ENCODE measurements at places on chromosomes 2 and 18.

DNA sequence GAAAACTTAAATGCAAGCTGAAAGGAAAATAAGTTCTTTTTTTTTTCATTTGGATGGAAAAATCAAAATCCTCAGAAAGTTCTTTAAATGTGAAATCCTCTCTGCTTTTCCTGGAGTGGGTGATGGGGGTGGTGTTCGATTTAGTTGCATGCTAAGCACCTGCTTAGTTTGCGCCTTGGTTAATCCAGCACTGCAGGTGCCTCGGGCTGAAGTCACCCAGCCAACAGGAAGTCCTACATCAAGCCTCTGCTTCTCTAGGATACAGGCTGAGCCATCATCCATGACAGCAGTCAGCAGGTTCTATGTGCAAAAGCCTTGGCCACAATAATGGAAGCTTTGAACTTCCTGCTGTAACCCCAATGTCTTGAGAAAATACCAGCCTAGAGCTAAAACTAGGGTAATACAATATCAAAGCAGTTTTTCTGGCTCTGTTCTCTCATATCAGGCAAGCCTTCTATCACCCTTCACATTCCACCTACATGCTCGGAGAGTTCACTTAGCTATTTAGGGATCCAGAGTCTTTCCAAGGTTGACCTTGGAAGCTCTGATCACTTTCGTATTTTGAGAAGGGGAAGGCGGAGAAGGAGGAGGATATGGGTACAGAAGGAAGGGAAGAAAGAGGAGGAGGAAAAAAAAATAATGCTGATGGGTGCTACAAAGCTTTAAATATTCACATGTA, 116.1 kb upstream of the LRRTM1 start:
- DNase-seq, result no peak

- DNase-seq, result no peak
Observed at GRCh38 chr18:47036298-47036874, 965 bp upstream of the ELOA2 start.

GRCh38 chr2:46915811-46916630, 415 bp upstream of the MCFD2 start:
- DNase-seq, result no peak

GRCh38 chr2:29193111-29193510, 77.9 kb downstream of the CLIP4 start:
- DNase-seq, result no peak

- no peak for DNase-seq
Observed at GRCh38 chr18:274313-274712, 6.5 kb upstream of the THOC1 start.

DNA sequence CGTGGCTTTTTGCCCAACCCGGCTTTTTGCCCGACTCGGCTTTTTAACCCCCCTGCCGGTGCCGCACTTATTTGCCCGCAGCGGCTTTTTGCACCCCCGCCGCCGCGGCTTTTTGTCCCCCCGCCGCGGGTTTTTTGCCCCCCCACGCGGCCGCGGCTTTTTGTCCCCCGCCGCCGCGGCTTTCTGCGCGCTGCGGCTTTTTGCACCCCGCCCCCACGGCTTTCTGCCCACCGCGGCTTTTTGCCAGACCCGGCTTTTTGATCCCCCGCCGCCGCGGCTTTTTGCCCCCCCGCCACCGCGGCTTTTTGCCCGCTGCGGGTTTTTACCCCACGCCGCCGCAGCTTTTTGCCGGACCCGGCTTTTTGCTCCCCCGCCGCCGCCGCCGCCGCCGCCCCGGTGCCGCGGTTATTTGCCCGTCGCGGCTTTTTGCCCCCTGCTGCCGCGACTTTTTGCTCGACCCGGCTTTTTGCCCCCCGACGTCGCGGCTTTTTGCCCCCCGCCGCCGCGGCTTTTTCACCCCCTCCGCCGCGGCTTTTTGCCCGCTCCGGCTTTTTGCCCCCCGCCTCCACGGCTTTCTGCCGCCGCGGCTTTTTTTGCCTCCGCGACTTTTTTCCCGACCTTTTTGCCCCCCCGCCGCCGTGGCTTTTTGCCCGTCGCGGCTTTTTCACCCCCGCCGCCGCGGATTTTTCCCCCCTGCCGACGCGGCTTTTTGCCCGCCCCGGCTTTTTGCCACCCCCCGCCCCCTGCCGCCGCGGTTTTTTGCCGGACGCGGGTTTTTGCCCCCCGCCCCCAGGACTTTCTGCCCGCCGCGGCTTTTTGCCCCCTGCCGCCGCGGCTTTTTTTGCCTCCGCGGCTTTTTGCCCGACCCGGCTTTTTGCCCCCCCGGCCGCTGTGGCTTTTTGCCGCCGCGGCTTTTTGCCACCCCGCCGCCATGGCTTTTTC, 2786.5 kb downstream of the RPIA start:
- no peak for DNase-seq

DNA sequence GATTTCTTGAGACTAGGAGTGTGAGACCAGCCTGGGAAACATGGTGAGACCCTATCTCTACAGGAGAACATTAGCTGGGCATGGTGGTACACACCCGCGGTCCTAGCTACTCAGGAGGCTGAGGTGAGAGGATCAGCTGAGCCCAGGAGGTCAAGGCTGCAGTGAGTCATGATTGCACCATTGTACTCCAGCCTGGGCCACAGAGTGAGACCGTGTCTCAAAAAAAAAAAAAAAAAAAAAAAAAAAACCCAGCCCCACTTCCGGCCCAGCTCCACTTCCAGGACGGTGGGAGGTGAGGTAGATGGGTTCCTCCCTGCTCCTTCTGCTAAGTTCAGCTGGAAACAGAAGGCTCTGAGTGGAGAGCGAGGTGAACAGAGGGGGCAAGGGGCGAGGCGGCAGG, 41.4 kb upstream of the NFATC1 start:
- DNase-seq, result no peak

DNA sequence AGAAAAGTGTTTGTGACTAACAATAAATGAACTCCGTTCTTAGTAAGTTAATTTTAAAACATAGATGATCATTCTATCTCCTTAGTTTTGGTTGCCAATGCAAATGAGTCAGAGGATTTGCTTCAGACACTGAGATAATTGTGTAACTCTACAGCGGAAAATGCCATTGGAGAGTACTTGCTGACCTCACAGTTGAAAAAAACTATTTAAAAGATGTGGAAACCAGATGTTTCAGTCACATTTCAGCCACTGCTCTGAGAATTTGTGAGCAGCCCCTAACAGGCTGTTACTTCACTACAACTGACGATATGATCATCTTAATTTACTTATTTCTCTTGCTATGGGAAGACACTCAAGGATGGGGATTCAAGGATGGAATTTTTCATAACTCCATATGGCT, at the start of gene TNFAIP6:
TSS of gene TNFAIP6 (plus strand) at position 234 of the 400 bp plus-strand sequence. CDS start at position 309, 75 bp downstream.
- DNase-seq, result no peak

DNA sequence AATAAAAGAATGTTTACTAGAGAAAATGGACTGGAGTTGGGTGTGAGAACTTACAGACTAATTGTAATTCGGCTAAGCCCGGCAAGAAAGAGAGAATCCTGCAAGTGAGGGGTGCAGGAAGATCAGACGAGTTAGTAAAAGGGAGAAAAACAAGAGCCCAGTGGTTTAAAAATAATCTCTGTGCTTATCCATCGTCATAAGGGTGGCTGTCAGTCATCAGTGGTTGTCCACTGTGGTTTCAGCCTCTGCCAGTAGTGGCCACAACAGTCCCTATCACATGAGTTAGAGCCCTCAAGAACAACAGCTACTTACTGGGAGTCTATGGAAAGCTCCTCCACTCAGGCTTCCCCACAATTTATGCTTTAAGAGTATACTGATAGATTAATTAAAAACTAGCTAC, 239.8 kb downstream of the SETBP1 start:
- no peak for DNase-seq

DNA sequence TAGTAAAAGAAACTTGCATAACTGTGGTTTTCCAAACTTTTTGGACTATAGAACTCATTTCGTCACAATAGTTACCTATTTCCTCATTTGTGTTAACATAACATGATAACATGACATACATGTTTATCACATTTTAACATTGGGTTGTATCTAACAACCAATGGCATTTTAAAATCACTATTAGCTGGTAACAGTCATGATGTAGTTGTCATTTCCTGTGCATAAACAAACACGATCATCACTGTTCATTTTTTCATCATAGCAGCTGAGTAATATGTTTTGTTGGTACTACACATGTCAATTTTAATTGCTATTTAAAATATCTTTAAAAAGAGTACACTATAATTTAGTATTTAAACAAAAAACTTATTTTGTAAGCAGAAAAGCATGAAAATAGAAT, 402.4 kb downstream of the SATB2 start:
- DNase-seq, result no peak

- DNase-seq, result no peak
Observed at GRCh38 chr2:200905618-200906296, 16.6 kb downstream of the NIF3L1 start.

DNA sequence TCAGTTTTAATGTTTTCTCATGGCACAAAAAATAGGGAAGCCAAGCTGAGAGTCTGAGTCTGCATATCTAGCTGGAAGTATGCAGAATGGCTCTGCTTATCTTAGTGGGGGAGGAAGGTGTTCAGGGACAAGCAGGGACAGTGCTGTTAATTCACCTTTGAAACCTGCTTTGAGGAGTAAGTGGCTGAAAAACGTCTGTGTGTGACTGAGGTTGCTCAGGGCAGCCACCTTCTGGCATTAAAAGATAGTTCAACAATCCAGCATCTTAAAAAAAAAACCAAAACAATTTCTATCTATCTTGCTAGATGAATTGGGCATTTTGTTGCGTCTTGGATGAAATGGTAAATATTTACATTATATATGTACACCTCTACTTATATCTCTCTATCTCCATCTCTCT, 2.0 kb upstream of the TRPM8 start:
- no peak for DNase-seq

DNA sequence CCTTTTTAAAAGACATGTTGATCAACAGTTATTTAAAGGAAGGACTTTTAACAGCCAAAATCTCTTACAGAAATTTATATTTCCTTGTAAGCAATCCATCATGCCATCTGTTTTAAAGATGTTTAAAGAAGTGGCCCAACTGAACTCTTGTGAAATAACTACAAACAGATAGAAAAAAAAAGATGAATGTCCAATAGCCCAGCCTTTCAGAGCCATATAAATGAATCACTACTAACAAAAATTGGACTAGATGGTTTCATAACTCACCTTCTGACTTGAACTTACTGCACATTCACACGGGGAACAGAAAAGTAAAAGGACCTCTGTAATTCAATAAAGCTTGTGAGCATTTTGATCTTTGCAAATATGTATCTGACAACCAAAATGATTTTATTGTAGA, 319.0 kb upstream of the CHAC2 start:
- no peak for DNase-seq

DNA sequence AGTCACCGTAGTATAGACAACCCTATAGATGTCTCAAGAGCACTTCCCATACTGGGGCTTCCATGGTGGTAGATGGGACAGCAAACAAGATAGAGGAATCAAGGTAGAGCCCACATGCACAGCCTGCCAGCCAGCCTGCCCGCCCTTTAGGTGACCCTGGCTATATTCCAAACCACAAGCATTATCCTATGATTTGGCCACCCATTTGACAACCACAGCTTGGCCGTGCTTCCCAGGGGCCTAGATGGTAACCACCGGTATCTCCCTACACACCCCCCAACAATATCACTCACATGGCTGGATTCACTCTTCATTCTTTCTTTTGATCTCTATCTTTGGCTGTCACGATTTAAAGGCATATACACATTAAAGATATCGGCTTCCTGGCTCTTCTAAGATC, 85.3 kb downstream of the CDK15 start:
- no peak for DNase-seq

DNA sequence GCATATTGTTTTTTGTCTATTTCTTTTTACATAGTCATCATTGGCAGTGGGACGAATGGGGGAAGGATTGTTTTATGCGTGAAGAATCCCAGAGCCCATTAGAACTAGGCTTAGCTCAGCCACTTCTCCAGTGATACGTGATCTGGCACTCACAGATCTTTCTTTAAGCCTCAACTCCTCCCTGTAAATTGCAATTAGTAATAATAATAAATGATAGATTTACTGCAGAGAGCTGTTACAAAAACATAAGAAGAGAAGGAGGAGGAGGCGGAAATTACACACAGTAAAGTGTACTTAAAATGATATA, 629.3 kb downstream of the NRXN1 start:
- DNase-seq, result no peak

DNA sequence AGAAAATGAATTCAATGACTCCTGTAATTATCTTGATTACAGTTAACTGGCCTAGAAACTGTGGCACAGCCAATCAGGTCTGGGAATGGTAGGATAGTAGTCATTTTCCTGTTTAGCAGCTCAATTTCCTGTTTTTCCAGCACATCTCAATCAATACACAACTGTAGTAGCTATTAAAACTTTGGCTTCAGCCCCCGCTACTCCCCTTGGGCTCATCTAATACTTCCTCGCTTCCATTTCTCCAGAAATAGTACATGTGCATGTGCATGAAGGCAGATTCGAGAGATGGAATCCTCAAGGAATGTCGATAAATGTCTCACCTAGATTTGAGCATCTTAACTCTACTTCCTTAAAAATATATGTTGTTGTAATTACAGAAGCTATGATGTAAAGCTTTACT, 9.7 kb downstream of the COBLL1 start:
- no peak for DNase-seq

DNA sequence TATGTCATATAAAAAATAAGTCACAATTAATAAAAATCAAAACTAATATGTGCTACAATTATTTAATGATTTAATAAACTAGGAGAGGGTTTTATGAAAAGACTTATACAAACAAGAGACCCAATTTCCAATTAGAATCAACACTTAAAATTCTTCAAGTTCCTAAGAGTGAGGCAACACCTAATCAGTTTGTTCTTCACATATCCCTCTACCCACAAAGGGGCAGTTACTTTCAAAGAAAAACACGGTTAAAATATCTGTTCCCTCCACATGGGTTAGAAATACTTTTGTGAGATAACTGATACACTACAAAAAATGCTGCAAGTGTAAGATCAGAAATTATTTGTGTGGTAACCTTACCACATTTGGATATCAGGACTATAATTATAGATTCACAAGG, 357.0 kb downstream of the ERBB4 start:
- no peak for DNase-seq

- DNase-seq, result no peak
Observed at GRCh38 chr2:172555272-172555521, 693 bp upstream of the PDK1 start.

DNA sequence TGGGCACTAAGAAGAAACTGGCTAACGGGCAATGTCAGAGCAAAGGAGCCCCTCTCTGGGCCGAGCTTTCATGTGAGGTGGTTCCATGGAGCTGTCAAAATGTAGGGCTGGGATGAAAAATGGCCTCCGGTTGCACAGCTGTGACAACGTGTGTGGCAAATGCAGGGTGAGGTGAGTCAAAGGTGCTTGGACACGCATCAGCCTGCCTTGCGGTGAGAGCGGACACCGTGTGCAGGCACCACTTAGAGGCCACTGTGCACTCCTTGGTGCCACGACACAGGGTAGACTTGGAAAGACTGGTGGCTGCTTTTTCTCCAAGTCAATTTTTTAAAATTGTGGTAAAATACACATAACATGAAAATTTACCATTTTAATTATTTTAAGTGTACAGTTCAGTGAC, 195.4 kb downstream of the ZBTB7C start:
- no peak for DNase-seq

DNA sequence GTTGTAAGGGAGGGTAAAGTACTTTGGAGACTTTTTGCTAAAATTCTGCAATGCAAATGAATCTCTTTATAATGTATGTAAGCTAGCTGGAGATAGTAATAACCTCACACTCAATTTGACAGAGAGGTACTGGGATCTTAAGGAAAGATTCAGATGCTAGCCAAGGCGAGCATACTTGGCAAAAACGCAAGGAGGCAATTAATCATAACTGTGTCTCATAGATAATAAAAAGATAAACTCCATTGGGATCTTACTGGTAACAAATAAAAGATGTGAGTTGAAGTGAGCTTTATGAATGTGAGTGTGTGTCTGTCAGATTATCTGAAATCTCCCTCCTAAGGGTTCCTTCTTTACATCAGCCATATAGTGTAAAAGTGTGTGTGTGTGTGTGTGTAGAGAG, 533.0 kb downstream of the TMX3 start:
- DNase-seq, result no peak

GRCh38 chr2:44777036-44777435, 164.5 kb upstream of the SIX3 start:
- no peak for DNase-seq

All from cortex of kidney (tissue), 1 donor.